Effector memory CD8-positive, alpha-beta T cell (primary cell): ENCODE measurements at places on chromosomes 11 and 22.

- no peak for DNase-seq
Observed at GRCh38 chr11:27339941-27340340, 23.1 kb downstream of the CCDC34 start.

GRCh38 chr11:77035580-77035979 lies 1.4 kb downstream of the B3GNT6 start:
- no peak for DNase-seq

GRCh38 chr11:44600839-44601383 lies 35.4 kb downstream of the CD82 start:
- DNase-seq = no peak

- DNase-seq = no peak
Observed at GRCh38 chr22:28951969-28952521, 68.7 kb downstream of the ZNRF3 start.

DNA sequence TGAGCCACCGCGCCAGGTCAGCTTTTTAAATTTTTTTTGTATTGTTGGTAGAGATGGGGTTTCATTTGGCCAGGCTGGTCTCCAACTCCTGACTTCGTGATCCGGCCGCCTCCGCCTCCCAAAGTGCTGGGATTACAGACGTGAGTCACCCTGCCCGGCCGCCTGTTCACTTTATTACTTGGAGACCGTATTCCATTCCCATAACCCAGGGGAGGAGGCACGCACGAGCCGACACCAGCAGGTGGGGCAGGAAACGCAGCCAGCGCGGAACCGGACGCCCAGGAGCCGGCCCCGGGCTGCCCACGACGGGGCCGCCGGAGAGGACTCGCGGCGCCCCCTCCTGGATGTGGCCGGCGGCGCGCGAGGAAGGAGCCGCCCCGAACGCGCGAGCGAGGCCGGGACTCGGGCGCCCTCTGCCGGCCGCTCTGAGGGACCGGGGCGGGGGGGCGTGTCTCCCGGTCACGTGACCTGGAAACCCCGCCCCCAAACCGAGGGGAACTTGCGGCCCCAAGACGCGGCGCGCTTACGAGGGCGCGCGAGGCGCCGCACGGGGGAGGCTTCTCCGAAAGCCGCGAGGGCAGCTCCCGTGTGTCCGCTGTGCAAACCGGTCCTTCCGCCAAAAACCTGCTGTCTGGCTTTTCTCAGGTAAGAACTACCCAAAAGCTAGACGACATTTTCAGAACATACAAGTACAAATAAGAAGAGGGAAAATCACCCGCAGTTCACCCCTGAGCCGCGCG lies 11.6 kb upstream of the RNH1 start:
- DNase-seq = peak; percentile 89
